Testis (tissue), 5 donors: ENCODE measurements at places on chromosomes 7 and 10. TPM values are rescaled to one million over a fixed set of nuclear protein-coding genes. Genes with fewer than 3 reads are reported as not detected.
A peak's percentile ranks its signal among the peaks of the same experiment; 100 is the strongest.

DNA sequence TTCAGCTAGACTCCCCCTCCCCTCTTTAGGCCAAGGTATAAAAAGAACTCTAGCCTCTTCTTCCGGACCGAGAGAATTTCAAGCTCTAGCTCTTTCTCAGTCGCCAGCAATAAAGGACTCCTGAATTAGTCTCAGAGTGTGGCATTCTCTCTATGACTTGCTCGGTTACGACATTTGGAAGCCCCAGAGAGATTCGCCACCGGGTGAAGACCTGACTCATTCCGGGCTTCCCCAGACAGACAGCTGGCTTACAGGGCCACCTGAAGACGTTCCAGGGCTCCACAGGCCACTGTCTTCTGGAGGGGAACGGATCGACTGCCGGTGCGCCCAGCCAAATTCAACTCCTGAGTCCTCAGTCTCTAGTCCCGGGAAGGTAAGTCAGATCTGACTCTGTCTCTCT, at the start of gene AKR1B15:
Gene AKR1B15, plus strand, starts transcription at position 234 of the 400 bp plus-strand sequence. CDS start 15,510 bp downstream, outside the sequence.
- DNase-seq = no peak

The ZNF425 gene
- 4.3 TPM for total RNA-seq

- no peak for DNase-seq
These were observed 192.7 kb upstream of the SVIL start for GRCh38 chr10:29827512-29827911.

DNA sequence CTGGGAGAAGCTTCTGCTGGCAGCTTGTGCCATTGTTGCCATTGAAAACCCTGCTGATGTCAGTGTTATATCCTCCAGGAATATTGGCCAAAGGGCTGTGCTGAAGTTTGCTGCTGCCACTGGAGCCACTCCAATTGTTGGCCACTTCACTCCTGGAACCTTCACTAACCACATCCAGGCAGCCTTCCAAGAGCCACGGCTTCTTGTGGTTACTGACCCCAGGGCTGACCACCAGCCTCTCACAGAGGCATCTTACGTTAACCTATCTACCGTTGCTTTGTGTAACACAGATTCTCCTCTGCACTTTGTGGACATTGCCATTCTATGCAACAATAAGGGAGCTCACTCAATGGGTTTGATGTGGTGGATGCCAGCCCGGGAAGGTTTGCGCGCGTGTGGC, 220.7 kb downstream of the ADK start:
- DNase-seq = no peak

DNA sequence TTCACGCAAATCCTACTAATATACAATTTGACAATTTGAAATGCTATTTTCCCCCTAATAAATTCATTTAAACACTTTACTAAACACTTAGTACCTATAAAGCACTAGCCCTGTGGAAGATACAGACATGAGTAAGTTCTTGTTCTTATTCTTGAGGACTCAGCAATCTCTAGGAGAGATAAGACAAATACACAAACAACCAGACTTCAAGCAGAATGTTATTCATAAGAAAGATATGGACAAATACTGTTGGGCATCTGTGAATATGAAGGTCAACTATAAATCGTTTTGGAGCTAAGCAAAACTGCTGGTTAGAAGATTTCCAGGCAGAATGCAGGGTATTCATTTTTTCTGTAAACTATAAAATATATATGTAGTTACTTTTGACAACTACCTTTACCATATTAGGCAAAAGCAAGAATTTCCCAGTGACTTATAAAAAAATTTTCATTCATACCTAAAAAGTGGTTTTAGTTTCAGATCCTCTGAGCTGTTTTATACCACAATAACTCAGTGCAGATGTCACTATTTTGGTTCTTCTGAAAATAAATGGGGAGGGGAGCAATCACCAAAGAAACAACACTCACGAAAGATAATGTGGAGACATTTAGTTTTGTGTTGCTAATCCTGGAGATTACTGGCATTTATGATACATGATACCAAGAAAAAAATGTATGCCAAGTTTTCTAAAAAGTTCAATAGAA, 3.8 kb downstream of the VPS41 start:
- no peak for DNase-seq

DNA sequence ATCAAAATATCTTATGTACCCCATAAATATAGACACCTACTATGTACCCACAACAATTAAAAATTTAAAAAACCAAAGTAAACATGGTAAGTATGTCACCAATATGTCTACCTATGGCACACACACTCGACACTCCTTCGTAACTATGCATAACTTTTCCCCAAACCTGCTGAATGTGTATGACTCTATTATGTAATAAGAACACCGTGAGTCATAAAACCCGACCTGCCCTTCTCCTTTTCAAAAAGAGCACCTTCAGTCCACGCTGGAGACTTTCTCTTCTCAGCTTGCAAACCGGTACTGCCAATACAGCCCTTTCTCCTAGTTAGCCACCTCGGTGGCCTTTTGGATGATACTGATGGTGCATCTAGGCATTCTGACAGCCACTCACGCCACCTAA, 186.3 kb downstream of the PRPF18 start:
- no peak for DNase-seq

GRCh38 chr10:22875581-22875980, 52.3 kb upstream of the ARMC3 start:
- no peak for DNase-seq

DNA sequence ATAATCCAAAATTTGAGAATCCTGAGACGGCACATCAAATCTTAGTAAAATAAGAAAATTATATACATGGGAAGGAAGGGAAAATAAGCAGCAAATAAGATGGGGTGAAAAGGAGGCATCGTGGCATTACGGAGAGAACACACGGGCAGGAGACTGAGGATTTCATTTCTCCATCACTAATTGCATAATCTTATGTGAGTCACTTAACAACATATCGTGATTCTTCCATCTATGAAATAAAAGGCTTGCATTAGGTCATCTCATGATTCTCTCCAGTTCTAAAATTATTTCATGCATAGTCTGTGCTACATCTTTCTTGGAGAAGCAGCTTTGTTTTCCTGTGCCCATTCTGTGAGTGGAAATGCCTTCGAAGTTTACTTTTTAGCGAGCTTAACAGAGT, 288.7 kb downstream of the LRMDA start:
- DNase-seq = no peak

The GPC2 gene
- total RNA-seq = 20.7 TPM

- no peak for DNase-seq
These were observed 60.4 kb downstream of the FAM53B start for GRCh38 chr10:124683814-124684213.

GRCh38 chr10:24773939-24774589, 50.4 kb upstream of the ARHGAP21 start:
- no peak for DNase-seq

The SFMBT2 gene
- 7.6 TPM for total RNA-seq

The CUBN gene
- 39.3 TPM for total RNA-seq

The NUTM2A gene
- 6.1 TPM for total RNA-seq

GRCh38 chr10:12741360-12741804, 260.1 kb downstream of the CCDC3 start:
- DNase-seq = peak; percentile 37

DNA sequence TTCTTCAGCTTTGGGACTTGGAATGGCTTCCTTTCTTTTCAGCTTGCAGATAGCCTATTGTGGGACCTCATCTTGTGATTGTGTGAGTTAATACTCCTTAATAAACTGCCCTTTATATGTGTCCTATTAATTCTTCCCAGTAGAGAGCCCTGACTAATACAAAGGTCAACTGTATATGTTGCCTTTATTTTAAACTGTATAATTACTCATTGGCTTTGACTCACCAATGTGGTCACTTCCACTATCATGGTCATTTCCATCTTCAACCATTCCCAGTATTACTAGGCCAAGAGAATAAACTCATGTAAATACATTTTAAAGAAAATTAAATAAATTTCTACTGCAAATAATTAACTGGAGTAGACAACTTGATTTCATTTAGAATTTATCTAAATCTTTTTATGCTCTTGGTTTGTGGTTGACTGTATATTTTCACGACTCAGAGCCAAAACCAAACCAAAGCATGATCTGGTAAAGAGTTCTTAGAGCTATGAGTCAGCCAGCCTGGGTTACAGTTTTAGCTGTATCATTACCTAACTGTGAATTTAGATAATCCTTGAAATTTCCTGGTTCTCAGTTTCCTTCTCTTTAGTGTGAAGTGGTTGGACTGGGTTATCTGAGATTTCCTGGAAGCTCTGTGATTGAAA, 188.4 kb downstream of the PPP1R3A start:
- no peak for DNase-seq

- no peak for DNase-seq
These were observed 129.4 kb upstream of the ZNF746 start for GRCh38 chr7:149626972-149627371.

DNA sequence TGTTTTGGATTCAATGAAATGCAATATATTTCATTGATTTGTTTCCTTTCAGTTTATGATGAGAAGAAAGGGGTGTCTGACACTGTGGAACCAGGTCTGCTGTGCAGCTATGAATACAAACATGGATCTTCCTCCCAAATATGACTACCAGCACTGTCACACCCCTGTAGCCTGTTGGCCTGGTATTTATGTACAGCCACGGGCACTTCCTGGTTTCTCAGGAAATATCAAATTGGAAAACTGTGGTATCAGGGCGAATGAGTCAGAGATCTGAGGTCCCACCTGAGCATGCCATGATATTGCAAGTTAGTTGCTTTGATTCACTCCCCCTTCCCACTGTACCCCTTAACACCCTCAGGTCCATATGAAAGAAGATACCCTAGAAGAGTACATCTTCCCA, 87.8 kb downstream of the DNMBP start:
- no peak for DNase-seq

- no peak for DNase-seq
These were observed 36.2 kb upstream of the FOXL3 start for GRCh38 chr7:253581-254336.
